ENCODE measurements at places on chromosomes 7 and 10.

DNA sequence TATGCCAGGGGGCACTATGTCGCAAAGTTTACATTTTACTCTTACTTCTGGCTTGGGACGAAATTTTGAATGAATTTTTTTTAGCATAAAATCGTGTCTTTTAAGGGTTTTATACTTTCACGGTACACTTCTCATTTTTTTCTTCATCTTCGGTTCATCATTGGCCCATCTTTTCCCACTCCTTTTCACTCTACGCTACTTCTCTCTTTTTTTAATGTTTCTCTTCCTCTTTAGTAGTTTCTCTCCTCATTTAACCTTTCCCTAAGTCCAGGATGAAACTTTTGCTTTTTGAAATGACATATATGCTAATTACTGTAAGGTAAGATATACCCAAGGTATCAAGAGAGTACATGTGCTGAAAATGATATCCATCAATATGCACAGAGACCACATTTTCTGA, 39.5 kb downstream of the C7orf33 start:
- no peak for DNase-seq

- DNase-seq: no peak
Measured at GRCh38 chr10:70809726-70810125, 6.0 kb upstream of the SGPL1 start.

GRCh38 chr7:127895814-127896280, 135.4 kb downstream of the LRRC4 start:
- DNase-seq: peak; percentile 69

DNA sequence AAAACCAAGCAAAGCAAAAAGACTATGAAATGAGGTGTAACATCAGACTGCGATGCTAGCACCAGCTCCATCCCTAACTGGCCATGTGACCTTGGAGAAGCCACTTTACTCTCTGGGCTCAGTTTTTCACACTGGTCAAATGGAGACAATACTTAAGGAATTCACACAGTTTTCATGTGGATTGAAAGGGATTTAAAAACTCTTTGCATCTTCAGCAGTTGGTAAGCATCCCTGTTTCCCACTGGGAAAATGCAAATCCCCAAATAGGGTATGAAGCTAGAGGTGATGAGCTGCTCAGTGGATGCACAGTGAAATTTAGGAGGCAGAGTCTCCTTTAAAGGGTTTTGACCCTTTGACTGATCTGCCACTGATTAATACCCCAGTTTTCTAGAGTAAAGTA, 240.7 kb downstream of the SORCS3 start:
- DNase-seq: no peak

DNA sequence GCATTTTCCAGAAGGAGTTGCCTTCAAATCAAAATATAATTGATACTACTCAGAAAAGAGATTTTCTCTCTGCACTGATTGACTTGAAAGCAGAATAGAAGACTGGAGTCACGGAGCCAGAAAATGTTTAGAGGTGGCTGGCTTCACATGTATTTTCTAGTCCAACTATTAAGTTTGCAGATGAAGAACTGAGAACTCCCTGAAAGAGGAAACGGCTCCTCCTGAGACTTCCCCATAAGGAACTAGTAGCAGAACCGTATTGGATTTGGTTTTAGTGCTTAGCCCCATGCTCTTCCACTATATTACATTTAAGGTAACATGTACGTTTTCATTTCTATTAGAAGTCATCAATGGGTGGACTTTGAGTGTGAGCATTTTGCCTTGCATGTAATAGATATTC, 946.3 kb downstream of the CNTNAP2 start:
- no peak for DNase-seq

- DNase-seq: peak; percentile 75
Measured at GRCh38 chr10:52639652-52640051, 132.9 kb downstream of the MBL2 start.

DNA sequence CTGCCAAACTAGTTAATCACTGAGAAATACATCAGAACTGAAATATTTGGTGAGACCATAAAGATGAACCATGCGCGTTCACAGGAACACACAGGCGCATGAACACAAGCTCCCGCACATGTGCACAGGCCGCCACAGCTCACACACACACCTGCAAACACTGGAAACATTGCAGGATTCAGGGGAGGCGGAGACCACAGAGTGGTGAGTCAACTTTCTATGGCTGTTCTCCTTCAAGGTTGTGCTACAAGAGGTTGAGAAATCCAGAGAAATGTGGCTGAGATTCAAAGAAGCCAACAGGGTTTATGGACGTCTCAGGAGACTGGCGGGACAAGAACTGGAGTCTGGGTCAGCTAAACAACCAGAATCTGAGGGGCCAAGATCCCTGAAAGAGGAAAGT, 17.8 kb downstream of the ESYT2 start:
- peak; percentile 98 for DNase-seq

DNA sequence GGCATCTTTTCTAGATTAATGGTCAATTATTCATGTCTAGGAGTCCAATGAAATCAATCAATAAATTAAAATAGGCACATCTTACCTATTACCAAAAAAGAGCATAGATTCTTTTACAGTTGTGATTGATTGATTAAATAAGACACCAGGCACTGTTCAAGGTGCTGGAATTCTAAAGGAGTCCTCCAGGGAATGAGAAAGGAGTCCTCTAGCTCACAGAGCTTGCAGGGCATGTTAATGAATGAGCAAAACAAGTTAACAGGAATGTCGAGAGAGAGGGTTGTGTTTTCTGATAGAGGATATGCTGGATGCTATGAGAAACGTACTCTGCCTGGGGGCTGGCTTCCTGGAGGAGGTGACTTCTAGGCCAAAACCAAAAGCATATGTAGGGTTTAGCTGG, 191.4 kb downstream of the BMPER start:
- DNase-seq: peak; percentile 41

DNA sequence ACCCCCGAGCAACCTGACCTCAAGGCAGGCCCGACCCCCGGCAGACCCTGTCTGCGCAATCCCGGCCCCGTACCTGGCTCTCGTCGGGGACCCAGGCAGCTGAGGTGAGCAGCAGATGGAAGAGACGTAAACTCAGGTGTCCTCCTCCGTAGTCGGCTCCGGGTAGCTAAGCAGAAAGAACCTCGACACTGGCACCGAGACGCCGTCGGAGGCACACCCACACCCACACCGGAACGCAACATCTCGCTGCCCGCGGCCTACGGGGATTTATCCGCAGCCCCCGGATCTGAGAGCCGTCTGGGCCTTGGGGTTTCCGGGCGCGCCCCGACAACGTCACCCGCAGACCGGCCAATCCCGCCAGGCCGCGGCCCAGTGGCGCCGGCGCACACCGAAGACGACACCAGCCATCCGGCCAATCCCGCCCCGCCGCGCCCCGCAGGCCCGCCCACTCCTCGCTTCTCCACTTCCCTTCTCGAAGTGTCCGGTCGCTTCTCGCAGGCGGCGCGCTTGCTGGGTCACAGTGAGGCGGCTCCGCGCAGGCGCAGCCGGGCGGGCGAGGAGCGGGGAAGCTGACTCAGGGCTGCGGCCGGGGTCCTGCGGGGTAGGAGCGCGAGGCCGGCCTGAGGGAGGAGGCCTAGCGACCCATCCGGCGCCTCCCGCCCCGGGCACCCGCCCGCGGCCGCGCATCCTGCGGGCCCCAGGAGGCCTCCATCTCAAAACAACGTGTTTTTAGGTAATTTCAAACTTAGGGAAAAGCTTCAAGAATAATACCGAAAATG, at the start of gene ZFAND2A:
TSS of gene ZFAND2A (minus strand) at position 306 of the 779 bp plus-strand sequence. CDS start 1,984 bp downstream, outside the sequence.
- peak; percentile 95 for DNase-seq

DNA sequence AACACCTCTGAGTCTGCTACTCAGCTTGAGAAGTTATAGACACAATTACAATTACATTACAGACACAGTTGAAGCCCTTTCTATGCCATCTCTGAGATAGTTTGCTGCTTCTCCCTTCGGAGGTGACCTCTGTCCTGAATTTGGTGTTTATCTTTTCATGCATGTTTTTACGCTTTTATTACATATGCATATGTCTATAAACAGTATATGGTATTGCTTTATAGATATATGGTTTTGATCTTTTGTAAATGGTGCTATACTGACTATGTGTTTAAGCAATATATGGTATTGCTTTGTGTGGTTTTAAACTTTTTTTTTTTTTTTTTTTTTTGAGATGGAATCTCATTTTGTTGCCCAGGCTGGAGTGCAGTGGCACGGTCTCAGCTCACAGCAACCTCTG, 48.4 kb downstream of the HK1 start:
- DNase-seq: no peak

DNA sequence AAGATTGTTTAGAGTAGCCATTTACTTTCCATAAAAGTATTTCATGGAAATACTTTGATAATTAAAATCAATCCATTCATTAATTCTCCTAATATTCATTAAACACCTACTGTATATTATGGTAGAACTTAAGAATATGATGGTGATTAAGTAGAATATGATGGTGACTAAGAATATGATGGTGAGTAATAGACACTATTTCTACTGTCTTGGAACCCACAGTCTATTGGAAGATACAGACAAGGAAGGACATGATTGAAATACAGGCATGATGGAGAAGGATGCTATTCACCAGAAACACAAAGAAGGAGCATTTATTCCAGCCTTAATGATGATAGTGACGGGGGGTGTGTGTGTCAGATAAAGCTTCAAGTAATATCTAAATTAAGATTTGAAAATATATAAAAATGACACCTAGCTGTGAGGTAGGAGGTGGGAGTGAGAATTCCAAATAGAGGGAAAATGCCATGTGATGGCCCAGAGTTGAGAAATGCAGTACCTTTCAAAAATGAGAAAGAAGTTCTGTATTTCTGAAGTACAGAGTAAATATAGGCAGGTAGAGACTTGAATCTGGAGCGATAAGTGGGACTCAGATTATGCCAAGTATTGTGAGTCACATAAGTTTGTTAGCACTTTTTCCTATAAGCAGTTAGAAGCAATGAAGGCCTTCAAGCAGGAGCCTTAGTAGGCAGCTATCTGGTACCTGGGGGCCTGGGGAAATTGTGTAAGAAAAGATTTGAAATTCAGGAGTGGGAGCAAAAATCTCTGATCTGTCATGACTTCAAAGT, 12.5 kb upstream of the CDK13 start:
- DNase-seq: no peak

DNA sequence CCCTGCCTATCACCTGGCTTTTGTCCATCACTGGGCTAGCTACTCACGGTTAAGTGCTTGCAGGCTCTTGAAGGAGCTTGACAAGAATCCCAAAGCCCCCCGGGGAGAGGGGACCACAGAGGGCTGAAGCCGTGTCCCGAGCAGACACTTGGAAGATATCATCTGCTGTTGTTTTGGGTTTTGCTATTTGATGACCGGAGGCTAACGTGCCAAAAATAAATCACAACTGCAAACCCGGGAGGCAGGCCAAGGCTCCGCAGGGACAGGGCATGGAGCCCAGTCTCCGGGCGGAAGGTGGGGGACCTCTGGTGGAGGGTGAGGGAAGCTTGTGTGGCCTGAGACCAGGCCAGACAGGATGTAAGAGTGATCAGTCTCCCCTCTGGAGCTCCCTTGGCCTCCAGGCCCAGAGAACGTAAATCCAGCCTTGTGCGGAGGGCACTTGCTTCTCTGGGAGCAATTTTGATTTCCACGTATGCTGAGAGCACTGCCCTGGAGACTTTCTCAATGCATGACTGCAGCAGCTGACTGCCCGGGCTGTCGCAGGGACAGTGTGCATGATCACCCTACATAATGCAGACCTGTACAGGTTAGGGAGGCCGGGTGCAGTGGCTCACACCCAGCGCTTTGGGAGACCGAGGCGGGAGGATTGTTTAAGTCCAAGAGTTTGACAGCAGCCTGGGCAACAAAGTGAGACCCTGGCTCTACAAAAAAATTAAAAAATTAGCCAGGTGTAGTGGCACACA, at the start of gene PHKG1:
TSS of gene PHKG1 (minus strand) at position 164 of the 743 bp plus-strand sequence. CDS start 4,011 bp downstream, outside the sequence.
- peak; percentile 67 for DNase-seq

- DNase-seq: no peak
Measured at GRCh38 chr7:55023841-55024505, 5.2 kb downstream of the EGFR start.

GRCh38 chr7:116242178-116242577, 31.8 kb downstream of the TES start:
- no peak for DNase-seq

- no peak for DNase-seq
Measured at GRCh38 chr10:124535731-124536495, 74.3 kb downstream of the LHPP start.

GRCh38 chr7:46210467-46210866, 289.4 kb upstream of the IGFBP3 start:
- peak; percentile 49 for DNase-seq

DNA sequence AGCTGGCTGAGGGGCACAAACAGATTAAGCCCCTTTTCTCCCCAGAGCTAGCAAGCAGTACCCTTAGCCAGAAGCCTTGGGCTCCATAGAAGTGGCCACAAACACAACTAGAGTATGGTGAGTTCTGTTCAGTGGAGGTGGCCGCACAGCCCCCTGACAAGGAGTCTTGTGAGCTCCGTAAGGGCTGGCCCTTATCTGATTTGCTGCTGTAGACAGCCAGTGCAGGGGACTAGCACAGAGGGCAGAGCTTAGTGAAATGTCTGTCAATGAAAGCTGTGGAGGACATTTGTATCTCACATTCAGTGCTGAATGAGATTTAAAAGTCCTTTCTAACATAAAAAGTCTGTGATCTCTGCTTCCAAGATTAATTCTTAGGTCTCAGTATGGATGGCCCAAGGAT, 137.3 kb downstream of the AUTS2 start:
- DNase-seq: no peak

DNA sequence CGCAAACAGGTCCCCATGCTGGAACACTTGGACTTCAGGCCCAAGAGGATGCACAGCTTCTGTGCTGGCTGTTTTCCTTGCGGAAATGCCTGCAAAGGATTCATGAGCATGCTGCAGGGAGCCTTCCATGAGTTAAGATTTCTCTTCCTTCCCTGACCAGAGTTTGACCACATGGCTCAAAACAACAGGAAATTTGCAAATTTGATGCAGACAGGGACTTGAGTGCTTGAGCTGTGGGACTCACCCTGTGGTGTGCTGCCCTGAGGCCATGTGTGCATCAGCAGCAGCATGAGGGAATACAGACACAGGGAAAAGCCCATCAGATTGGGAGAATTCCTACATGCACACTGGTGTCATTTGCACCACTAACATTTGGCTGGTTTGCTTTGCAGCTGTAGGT, 195.4 kb downstream of the CDC14C start:
- no peak for DNase-seq

DNA sequence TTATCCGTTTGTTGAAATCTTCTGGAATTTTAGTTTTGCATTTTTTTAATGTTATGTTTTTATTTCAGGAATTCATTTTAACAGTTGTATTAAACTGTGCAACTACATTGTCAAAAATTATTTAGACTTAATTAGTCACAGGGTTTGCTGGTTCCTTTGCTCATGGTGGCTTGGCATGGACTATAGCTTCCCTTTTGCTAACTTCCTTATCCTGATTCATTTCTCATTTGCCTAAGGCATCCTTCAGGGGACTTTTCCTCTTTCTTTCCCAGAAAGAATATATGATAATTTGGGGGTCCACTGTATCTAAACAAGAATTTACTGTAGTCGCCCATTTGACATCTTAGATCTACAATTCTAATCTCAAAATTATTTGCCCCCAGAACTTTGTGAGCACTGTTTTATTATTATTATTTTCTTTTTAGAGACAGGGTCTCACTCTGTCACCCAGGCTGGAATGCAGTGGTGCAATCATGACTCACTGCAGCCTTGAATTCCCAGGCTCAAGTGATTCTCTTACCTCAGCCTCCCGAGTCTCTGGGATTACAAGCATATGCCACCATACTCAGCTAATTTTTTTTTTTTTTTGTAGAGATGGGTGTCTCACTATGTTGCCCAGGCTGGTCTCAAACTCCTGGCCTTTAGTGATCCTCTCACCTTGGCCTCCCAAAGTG, 13.9 kb downstream of the FIGNL1 start:
- DNase-seq: peak; percentile 80

GRCh38 chr7:121107923-121108498, 119.5 kb downstream of the CPED1 start:
- peak; percentile 71 for DNase-seq
